Subcutaneous preadipocyte (primary cell): ENCODE measurements at places on chromosomes 16 and 17. TPM values are rescaled to one million over a fixed set of nuclear protein-coding genes. Genes with fewer than 3 reads are reported as not detected.

The TP53TG3C gene
- total RNA-seq = under 0.01 TPM in 2 replicates

The SLC22A31 gene
- 0.20 TPM in 1 of 2 replicates, not detected in the other for total RNA-seq

The NDE1 gene
- 27.9 and 53.0 TPM in 2 replicates for total RNA-seq

The PYY gene
- total RNA-seq = 0.37 TPM in 1 of 2 replicates, not detected in the other

The FADS6 gene
- not detected in 2 replicates for total RNA-seq

The PRSS53 gene
- total RNA-seq = 1.5 and 3.3 TPM in 2 replicates

The KRT27 gene
- not detected in 2 replicates for total RNA-seq

The GAS2L2 gene
- not detected in 2 replicates for total RNA-seq

The CNGB1 gene
- not detected in 2 replicates for total RNA-seq

The RAMP2 gene
- 0.73 TPM in 1 of 2 replicates, not detected in the other for total RNA-seq

The PTGES3L gene
- total RNA-seq = not detected in 2 replicates

The CHD9 gene
- 63.6 and 72.9 TPM in 2 replicates for total RNA-seq

The ZNF624 gene
- 2.7 and 3.3 TPM in 2 replicates for total RNA-seq

The GIT1 gene
- total RNA-seq = 32.0 and 37.9 TPM in 2 replicates

The NPIPA3 gene
- total RNA-seq = 0.73 TPM in 1 of 2 replicates, not detected in the other

The NPIPA8 gene
- total RNA-seq = not detected in 2 replicates

The MT4 gene
- total RNA-seq = not detected in 2 replicates

The NTN3 gene
- total RNA-seq = under 0.01 and 0.20 TPM in 2 replicates

The GAA gene
- 20.7 and 25.7 TPM in 2 replicates for total RNA-seq

The IL17C gene
- not detected in 2 replicates for total RNA-seq

The SLX1B gene
- 20.1 and 20.9 TPM in 2 replicates for total RNA-seq

The HEATR3 gene
- total RNA-seq = 16.5 and 33.2 TPM in 2 replicates

The HOXB8 gene
- total RNA-seq = 0.20 and 1.5 TPM in 2 replicates

The CCDC137 gene
- total RNA-seq = 5.9 and 13.9 TPM in 2 replicates

The COL1A1 gene
- 577 and 1,334 TPM in 2 replicates for total RNA-seq

The RHBDL3 gene
- under 0.01 and 0.20 TPM in 2 replicates for total RNA-seq

The SDF2 gene
- total RNA-seq = 24.2 and 37.1 TPM in 2 replicates

The TMEM88 gene
- total RNA-seq = 0.20 TPM in 1 of 2 replicates, not detected in the other

The GLP2R gene
- total RNA-seq = not detected in 2 replicates

The RIPOR1 gene
- total RNA-seq = 29.4 and 29.5 TPM in 2 replicates

The CAMTA2 gene
- 10.3 and 20.3 TPM in 2 replicates for total RNA-seq

The CBX8 gene
- total RNA-seq = 1.1 and 2.0 TPM in 2 replicates

The ATP2A1 gene
- 0.20 and 0.37 TPM in 2 replicates for total RNA-seq

The CD300LB gene
- not detected in 2 replicates for total RNA-seq

The SLC25A10 gene
- total RNA-seq = 18.4 and 24.0 TPM in 2 replicates

The PIRT gene
- total RNA-seq = not detected in 2 replicates

The MEIOB gene
- total RNA-seq = not detected in 2 replicates

The MYO19 gene
- total RNA-seq = 52.9 and 73.5 TPM in 2 replicates

The CES5A gene
- not detected in 2 replicates for total RNA-seq

The SLFN14 gene
- total RNA-seq = not detected in 2 replicates

The CLEC18B gene
- under 0.01 and 0.20 TPM in 2 replicates for total RNA-seq

The MLYCD gene
- total RNA-seq = 2.9 and 3.3 TPM in 2 replicates

The CDK5R1 gene
- total RNA-seq = 0.73 and 0.78 TPM in 2 replicates
